Activated T-helper 1 cell treated with anti-CD3 and anti-CD28 coated beads, Interleukin-2, amount 50 U/mL, for 16 hours (primary cell): ENCODE measurements at places on chromosomes 4 and X.

DNA sequence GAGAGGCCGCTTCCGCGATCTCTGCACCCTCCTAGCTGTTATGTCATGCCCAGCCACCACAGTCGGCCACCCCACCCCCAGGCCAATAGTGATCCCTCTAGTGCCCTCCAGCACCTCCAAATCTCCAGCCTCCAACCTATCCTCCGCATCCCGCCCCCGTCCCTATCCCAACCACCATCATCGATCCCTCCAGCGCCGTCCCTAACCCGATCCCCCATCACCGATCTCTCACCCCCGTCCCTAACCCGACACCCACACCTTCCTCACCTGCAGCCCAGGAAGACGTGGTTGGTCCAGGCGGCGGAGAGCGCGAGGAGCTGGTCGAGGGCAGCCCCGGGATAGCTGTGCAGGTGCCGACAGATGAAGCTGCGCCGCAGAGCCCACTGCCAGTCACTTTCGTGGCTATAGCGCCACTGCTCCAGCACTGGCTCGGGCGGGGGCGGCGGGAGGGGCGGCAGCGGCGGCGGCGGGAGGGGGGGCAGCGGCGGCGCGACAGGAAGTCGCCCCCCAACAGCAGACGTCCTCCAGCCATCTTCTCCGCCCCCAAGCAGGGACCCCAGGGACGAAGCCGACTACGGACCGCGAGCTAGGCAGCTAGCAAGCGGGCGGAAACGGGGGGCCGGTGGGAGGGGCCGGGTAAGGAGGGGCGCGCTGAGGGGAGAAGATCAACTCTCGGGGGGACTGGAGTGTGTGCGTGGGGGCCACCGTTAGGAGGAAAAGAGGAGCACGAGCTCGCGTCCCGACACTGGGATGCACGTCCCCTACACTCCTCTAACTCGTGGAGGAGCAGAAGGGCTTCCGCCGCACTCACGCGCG, 552 bp downstream of the NKRF start:
- peak; percentile 6 for DNase-seq

DNA sequence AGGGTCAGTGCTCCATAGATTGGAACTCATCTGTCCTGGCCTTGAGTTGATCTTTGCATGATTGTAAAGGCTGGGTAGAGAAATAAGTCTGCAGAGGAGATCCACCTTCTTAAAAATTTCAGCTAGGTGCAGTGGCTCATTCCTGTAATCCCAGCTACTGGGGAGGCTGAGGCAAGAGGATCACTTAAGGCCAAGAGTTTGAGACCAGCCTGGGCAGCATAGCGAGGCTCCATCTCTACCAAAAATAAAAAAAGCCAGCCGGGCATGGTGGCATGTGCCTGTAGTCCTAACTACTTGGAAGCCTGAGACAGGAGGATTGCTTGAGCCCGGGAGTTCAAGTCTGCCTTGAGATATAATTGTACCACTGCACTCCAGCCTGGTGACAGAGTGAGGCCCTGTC, 476 bp upstream of the CXCR3 start:
- no peak for DNase-seq

DNA sequence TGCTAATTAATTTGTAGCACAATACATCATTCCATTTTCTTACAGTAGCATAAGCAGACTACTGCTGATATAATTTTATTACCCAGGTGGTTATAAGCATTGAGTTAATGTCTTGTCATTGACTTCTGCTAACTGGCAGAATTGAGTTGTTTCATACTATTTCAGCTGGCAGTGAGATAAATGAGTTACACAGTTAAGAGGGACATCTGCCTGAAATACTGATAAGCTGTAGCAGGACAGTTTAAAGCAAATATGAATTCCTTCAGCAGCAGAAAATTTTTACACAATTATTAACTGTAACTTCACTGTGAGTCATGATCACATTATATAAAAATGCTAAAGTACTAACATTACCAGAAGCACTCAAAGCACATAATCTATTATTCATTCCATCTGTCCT, 326.8 kb downstream of the INPP4B start:
- DNase-seq = no peak

DNA sequence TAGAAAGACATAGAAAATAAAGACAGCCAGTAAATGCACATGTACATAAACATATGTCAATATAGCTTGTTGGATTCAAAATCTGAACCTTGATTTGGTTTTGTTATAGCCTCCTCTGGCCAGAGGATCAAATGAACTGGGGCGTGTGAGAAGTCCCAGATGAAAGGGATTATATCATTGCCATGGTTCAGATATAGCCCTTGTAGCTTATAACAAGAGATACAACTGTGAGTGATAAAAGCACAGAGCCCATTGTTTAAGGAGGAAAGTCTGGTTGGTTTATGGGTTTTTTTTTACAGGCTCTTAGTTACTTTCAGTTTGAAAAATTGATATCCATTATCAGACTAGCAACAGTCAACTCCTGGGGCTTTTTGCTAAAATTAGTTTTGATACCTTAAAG, 101.7 kb upstream of the GLRA2 start:
- no peak for DNase-seq

- no peak for DNase-seq
Measured at GRCh38 chr4:18736551-18736950, 715.0 kb upstream of the LCORL start.

- DNase-seq = no peak
Measured at GRCh38 chrX:105126201-105126600, 94.3 kb downstream of the TEX13A start.

DNA sequence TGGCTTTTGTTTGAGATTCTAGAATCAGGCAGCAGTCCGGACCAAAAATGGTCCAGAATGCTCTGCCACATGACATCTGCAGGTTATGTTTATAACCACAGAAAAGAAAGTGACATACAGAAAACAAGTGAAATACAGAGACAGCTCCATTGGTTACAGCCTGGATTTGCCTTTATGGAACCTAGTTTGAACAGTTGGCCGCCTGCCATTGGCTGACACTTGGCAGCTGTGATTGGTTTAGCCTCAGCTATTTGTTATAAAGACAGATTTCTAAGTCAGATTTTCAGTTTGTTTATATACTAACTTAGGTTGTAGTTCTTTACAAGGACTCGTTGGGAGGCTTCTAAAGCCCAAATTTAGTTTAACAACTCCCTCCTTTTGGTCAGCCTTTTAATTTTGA, 40.8 kb upstream of the IL9R start:
- DNase-seq = no peak

GRCh38 chr4:150078579-150079080, 385 bp downstream of the DCLK2 start:
- no peak for DNase-seq

DNA sequence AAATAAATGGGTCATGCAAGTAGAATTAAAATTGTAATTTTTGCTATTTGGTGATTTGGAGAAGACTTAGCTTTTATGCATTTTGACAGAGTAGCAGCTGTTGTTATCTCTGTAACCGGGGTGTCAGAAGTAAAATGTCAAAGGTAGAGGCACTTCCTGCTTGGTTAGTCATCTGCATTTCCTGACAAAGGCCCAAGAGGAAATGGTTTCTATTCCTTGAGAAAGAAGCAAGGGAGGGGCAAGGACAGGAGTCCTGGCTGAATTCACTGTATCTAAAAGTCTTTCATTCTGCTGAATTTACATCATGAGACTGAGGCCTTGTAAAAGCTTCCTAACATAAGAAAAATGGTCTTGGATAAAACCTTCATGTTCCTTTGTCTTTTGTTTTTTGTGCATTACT, 550.9 kb upstream of the BOD1L1 start:
- DNase-seq = no peak

DNA sequence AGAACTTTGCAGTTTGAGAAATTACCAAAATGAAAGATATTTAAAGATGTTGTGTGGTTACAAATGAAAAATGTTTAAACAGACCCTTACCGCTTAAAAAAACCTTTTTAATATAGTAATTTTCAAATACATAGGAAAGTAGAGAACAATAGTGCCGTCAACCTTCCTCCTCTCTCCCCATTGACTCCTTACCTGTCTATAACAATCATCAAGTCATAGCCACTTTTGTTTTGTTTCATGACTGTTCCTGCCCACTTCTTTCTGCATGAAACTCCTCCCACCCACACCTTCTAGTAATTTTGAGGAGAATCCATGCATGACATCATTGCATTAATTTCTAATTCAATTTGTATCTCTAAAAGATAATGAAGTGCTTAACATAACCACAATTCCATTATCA, 76.5 kb upstream of the ATP8A1 start:
- DNase-seq = no peak

GRCh38 chr4:102546635-102547034, 45.5 kb downstream of the NFKB1 start:
- DNase-seq = no peak
